NCI-H1694 (cell line): ENCODE measurements at places on chromosomes 12 and 14.

DNA sequence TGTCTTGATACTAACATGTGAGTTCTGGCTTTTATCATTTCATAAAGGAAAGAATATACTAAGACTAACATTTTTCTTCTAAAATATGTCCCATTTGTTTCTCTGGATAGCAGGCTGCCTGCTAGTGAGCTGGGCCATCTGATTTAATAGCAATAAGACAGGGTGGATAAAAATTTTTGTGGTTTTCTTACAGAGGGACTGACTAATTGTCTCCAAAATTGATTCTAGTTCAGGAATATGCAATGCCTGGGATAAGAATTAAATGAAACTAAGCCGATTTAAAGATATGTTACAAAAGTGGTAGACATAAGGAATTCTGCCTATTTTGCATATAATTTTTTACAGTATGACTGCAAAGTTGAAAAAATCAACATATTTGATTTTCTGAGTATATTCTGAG, 252.9 kb upstream of the NAV3 start:
- no peak for DNase-seq

DNA sequence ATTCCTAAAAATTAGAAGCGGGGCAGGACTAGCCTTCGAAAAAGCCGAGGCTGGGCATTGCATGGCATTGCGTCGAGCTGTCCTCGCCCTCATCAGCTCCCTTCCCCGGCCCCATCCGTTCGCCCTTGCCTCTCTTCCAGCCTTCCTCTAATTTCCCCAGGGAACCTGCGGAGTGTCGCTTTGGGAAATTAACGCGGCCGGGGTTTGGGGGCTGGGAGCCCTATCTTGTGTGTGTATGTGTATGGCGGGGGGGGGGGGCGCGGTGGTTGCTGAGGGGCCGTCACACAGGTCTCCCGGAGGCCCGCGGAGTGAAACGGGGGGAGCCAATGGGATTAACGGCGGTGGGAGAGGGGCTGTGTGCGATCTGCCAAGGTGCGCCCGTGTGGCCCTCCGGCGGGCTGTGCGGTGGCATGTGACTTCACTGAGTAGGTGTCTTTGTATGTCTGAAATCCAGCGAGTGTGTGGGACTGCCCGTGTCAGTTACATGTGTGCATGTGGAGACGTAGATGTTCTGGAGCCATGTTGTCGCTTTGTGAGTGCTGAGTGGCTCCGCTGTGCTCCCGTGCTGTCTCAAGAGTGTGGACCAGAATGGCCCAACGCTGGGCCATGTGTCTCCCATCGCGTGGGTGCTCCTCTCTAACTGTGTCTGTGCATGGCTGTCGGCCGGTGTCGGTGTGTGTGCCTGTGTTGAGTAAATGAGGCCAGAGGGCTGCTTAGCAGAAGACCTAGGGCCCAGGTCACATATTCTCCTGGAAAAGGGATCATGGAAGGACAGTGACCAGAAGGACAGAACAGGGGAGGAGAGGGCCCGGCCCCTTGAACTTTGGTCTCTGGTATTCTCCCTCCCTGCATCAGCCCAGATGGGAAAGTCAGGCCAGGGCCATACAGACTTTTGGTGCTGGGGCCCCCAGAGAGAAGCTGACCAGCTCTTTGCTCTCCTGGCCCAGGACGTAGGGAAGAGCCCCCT, 1.5 kb downstream of the PTMS start:
- DNase-seq, result peak; percentile 21

DNA sequence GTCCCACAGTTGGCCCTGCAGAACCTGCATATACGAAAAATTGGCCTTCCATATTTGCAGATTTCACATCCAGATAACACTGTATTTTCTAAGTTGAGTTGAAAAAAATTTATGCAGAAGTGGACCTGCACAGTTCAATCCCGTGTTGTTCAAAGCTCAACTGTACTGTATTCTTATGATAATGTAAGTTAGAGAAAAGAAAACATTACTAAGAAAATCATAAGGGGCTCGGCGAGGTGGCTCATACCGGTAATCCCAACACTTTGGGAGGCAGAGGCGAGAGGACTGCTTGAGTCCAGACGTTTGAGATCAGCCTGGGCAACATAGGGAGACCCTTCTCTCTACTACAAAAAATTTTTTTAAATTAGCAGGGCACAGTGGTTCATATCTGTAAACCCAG, 18.2 kb upstream of the SLC35E3 start:
- no peak for DNase-seq

DNA sequence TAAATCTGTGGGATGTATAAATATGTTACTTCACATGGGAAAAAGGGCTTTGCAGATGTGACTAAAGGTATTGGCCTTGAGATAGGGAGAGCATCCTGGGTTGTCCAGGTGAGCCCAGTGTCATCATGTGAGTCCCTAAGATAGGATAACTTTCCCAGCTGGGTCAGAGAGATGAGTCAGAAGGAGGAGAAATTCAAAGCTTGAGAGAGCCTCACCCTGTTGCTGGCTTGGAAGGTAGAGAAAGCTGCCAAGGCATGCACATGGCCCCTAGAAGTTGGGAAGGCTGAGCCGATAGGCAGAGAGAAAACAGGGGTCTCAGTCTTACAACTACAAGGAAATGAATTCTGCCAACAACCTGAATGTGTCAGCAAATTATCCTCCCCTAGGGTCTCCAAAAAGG, 213.0 kb downstream of the ADGRD1 start:
- DNase-seq, result no peak

GRCh38 chr14:82073547-82073946, 539.9 kb upstream of the SEL1L start:
- DNase-seq, result no peak

GRCh38 chr12:25307818-25308217, 57.1 kb upstream of the KRAS start:
- DNase-seq, result no peak

DNA sequence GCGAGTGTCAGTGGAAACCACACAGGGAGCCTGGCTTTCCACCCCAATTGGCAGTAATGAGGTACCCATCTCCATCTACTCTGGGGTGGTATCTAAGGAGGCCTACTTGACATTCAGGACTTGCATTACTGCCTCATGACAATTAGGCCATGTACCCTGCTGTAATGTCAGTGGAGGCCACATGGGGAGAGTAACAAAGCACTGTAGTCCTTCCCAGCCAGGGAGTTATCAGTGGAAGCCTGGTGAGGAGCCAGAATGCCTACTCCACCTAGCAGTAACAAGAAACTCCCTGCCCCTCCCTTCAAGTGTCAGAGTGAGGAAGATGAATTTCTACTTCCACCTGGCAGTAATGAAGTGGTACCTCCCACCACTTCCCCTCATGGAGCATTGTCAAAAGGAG, 12.5 kb downstream of the TIMM9 start:
- no peak for DNase-seq

DNA sequence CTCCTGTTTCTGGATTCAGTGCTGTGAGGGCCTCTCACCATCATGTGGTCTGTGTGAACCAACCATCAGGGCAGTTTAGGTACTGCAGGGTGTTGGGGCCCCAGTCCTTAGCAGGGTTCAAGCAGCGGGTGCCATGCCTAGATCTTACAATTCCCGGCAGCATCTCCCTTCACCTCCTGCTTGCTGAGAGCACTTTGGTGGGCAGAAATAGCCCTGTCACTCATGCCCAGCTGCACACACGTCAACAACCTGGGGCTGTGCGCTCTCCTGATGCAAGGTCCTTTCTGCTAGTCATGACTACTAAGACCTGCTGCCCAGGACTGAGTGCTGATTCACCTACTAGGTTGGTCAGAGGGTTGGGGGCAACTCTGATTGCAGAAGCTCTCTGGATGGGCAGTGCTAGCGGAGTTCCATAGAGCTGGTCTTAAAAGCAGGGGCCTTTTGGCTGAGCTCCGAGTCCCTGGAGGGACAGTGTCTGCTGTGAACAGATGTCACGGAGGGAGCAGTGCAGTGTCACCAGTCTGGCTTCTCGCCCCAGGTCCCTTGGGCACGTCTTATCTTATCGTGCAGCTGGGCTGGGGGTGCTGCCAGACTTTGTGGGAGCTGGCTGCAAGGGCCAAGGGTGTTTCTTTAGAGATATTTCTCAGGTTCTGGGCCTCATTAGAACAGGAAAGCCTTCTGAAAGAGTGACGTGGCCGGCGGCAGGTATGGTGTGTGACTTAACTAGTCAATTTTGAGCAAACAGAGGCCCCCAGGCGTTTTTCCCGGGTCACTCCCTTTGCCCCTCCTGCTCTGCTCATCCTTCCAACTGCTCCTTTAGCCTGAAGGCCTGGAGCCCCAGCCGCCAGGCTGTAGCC, 71.8 kb downstream of the NINJ2 start:
- DNase-seq, result peak; percentile 53

GRCh38 chr12:110585231-110585799, 2.2 kb upstream of the PPTC7 start:
- no peak for DNase-seq

GRCh38 chr14:36519431-36520321, at the start of gene NKX2-1:
TSS of gene NKX2-1 (minus strand) at chr14:36520232. CDS start at chr14:36520129, 103 bp downstream.
- peak; percentile 27 for DNase-seq

DNA sequence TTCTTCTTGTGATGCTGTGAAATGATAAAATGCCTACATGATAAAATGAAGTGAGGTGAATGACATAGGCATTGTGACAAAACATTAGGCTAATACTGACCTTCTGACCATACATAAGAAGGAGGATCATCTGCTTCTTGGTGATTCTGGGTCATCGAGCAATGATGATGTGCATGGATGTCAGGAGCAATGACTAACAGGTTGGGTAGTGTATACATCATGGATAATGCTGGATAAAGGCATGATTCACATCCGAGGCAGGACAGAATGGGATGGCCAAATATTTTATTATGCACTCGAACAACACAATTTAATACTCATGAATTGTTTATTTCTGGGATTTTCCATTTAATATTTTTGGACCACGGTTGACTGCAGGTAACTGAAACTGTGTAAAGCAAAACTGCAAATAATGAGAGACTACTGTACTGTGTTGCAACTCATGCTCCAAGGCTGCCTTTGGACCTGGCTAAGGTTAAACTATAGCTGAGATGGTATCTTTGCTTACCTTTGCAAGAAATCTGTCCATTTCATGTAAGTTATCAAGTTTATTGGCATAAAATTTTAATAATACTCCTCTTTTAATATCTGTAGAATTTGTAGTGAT, 7.6 kb upstream of the SLC25A21 start:
- no peak for DNase-seq

DNA sequence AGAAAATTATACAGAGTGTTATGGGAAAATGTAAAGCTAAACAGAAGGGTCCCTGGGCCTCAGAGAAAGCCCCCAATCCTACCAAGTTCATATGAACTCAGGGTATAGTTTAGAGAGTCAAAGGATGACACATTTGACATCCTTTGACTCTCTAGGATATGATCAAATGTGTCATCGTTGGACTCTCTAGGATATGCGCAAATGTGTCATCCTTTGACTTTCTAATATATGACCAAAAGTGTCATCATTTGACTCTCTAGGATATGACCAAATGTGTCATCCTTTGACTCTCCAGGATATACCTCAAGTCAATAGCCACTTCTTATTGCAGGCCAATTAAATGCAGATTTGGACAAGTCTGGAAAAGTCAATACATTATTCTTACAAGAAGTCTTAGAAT, 204.8 kb upstream of the IGF1 start:
- no peak for DNase-seq

DNA sequence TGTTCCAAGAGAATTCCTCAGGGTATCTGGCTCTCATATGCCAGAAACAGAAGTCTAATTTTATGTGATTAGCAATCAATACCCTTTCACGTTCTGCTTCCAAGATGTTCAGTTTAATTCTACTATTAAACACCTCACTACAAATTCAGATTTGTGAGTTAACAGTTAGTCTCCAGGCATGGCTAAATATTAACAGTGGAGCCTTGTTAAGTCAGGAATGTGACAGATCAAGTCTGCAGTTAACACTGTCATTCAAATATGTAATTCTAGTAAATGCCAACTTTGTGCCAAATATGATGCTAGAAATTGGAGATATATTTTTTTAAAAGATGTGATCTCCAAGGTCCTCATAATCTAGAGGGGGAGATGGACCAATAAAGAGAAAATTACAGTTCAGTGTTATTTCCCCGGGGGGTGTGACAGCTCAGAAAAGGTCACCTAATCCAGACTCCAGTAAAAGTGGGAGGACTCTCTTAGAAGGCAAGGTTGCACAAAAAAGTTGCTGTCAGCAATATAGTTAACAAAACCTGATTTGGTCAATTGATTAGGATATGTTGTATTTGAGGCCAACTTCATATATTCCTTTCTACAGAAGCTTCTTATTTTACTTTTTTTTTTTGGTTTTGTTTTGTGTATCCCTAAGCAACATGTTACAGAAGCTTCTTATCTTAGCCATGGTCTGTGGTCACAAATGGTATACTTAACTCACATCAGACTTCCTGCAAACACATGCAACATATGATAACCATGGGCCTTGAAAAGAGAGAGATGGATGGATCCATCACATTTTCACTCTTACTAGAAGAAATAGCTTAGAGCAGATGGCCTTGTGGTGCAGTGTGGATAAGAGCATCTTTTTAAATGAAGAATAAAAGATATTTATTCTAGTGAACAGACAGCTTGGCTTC, 18.4 kb upstream of the RNU6-7 start:
- no peak for DNase-seq

GRCh38 chr12:63066782-63067181, 84.2 kb downstream of the AVPR1A start:
- DNase-seq, result no peak

- DNase-seq, result no peak
Observed at GRCh38 chr12:85755760-85756159, 80.4 kb downstream of the RASSF9 start.

- no peak for DNase-seq
Observed at GRCh38 chr12:41576925-41577324, 388.8 kb downstream of the PDZRN4 start.

GRCh38 chr14:104801520-104802393, 856 bp downstream of the ZBTB42 start:
- DNase-seq, result no peak

- DNase-seq, result no peak
Observed at GRCh38 chr14:89325299-89325883, 91.6 kb downstream of the FOXN3 start.
